ENCODE measurements at places on chromosomes 6 and 20.

DNA sequence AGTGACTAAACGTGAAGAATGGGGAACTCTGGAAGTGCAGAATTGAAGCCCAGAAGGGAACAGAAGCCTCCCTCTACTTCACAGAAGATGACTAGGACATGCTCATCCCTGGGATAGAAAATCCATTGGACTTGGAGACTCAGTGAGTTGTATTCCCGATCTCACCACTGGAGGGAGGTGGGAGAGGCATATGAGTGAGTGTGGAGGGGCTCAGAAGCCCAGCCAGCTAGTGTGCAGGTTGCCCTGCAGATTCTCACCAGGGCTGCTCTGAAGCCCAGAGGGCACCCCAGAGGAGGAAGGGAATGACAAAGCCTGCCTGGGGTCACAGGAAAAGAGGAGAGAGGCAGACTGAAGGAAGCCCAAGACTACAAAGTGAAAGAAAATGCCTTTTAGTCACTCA lies 42.1 kb upstream of the HLA-E start:
- H3K27me3 ChIP-seq: peaks cover 82% of the 10 kb centered on the region
- no peak overlapping the region for H3K4me3 ChIP-seq
- no peaks in the 10 kb centered on the region for H3K36me3 ChIP-seq
- no peak overlapping the region for H3K27ac ChIP-seq

- no peak for DNase-seq
- H3K27ac ChIP-seq: no peak overlapping the region
- no peaks in the 10 kb centered on the region for H3K36me3 ChIP-seq
- no peak overlapping the region for H3K4me3 ChIP-seq
Observed at GRCh38 chr20:53920647-53921245, 149.6 kb downstream of the BCAS1 start.

DNA sequence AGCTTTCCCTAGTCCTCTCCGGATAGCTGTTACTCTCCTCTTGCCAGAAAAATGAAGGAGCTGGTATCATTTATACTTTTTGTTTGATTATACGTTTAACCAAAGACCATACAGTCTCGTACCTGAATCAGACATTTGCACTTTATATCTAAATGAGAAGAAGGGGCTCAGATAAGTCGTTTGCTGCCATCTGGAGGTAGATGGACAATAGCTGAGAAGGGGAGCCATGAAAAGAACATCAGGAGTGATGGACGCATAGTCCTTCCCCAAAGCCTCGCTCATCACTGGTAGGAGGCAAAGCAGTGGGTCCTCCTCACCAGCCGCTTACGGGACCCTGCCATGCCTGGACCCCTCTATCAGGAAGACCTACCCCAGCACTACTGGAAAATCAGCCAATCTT lies 45.4 kb downstream of the RPF2 start:
- DNase-seq: no peak
- no peaks in the 10 kb centered on the region for H3K4me1 ChIP-seq
- H3K4me3 ChIP-seq: no peak overlapping the region

DNA sequence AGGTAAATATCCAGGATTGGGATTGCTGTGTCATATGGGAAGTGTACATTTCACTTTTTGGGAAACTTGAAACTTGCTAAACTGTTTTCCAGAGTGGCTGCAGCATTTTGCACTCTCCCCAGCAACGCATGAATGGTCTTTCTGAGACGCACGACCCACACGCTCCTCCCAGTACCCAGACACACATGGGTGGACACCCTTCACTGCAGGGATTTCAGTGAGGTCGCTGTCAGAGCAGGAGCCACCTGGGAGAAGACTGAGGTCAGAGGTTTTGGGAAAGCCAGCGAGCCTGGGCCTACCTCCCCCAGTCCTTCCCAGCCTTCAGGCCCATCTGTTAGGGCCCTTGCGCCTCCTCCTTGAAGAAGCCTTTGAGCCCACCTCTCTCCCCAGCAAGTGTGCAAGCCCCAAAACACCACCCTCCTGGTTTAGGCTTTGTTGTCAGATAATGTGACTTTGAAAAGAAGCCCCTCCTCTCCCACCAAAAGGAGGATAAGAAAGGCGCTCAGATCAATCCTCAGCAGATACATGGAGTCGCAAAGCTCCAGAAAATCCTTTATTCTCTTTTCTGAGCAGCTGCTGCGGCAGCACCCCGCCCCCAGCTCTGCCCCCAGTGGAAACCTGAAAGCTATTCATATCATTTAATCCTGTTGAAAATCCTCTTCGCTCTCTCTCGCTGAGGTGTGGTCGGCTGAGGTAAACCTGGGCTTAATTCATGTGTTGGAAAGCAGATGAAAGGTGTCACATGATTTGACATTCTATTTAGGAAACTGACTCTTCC lies 12.7 kb upstream of the JAG1 start:
- no peak overlapping the region for H3K4me3 ChIP-seq
- H3K27me3 ChIP-seq: no peaks in the 10 kb centered on the region
- H3K36me3 ChIP-seq: no peaks in the 10 kb centered on the region

DNA sequence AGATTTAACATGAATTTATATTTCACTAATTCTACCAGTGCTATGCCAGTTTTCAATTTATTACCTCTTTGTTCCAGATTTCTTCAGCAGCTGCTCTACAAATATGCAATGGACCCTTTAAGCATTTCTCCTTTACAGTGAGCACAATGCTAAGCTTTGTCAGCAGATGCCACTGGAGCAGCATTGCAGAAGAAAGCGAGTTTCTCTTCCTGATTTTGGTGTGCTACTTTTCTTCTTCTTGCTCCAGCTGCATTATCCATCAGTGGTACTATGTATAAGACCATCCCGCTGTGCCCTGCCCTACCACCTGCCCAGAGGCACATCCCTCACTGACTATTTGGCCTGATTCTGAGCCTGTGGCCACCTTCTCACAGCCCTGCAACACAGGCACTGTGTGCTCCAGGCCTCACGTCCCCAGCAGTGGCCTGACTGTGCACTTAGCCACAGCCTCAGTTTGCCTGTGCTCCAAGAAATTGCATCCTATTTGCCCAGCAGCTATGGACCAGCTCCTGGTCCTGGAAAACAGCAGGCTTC lies 84.1 kb downstream of the TNFAIP3 start:
- no peak for DNase-seq
- no peaks in the 10 kb centered on the region for H3K27me3 ChIP-seq
- H3K4me3 ChIP-seq: no peak overlapping the region
- H3K4me1 ChIP-seq: no peaks in the 10 kb centered on the region

- no peaks in the 10 kb centered on the region for H3K36me3 ChIP-seq
- no peak for DNase-seq
- H3K27me3 ChIP-seq: peaks cover 10% of the 10 kb centered on the region
- no peak overlapping the region for H3K27ac ChIP-seq
- H3K4me1 ChIP-seq: no peaks in the 10 kb centered on the region
- no peak overlapping the region for H3K4me3 ChIP-seq
Observed at GRCh38 chr6:168029459-168030217, 32.2 kb downstream of the KIF25 start.

GRCh38 chr6:107809966-107810365 lies 14.1 kb downstream of the SCML4 start:
- no peak for DNase-seq
- H3K36me3 ChIP-seq: no peaks in the 10 kb centered on the region
- no peak overlapping the region for H3K4me3 ChIP-seq
- peaks cover 17% of the 10 kb centered on the region for H3K4me1 ChIP-seq
- H3K27ac ChIP-seq: no peak overlapping the region

DNA sequence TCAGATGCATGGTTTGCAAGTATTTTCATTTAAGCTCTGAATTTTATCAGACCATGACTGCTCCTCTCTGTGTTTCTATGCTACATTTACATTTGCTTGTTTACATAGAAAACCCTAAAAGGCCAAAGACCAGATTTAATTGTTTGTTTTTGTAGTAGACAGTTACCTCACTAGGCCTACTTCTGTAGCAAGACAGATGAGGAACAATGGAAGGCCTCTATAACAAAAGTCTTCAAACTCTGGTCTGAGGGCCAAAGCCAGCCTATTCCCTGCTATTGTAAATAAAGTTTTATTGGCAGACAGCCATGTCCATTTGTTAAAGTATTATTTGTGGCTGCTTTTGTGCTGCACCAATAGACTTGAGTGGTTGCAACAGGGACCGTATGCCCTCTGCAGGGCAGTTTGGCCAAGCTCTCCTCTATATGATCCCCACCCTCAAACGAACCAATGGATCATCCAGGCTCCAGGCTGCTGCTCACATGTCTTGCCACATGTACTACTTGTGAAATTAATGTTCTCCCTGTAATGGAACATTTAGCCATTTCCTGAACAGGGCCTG lies 182.0 kb downstream of the DOK5 start:
- H3K4me3 ChIP-seq: no peak overlapping the region
- H3K36me3 ChIP-seq: no peaks in the 10 kb centered on the region
- H3K27ac ChIP-seq: no peak overlapping the region

All from keratinocyte (primary cell).